ENCODE measurements at places on chromosomes 16 and 17.

DNA sequence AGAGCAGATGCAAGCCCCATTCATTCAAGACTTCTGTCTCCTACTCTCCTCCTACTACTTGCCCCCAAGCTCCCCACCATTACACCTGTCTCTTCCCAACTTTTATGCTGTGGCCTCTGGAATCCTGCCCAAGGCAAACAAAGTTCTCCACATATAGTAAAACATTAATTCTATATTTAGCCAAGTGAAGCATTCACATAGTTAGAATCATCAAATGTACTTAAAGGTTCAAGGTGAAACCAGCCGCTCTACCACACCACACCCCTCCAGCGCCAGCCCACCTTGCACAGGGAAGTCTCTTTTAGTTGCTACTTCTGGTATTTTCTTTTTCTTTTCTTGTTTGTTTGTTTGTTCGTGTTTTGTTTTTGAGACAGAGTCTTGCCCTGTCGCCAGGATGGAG is 25.4 kb upstream of the GUCY2D start:
- DNase-seq = no peak

DNA sequence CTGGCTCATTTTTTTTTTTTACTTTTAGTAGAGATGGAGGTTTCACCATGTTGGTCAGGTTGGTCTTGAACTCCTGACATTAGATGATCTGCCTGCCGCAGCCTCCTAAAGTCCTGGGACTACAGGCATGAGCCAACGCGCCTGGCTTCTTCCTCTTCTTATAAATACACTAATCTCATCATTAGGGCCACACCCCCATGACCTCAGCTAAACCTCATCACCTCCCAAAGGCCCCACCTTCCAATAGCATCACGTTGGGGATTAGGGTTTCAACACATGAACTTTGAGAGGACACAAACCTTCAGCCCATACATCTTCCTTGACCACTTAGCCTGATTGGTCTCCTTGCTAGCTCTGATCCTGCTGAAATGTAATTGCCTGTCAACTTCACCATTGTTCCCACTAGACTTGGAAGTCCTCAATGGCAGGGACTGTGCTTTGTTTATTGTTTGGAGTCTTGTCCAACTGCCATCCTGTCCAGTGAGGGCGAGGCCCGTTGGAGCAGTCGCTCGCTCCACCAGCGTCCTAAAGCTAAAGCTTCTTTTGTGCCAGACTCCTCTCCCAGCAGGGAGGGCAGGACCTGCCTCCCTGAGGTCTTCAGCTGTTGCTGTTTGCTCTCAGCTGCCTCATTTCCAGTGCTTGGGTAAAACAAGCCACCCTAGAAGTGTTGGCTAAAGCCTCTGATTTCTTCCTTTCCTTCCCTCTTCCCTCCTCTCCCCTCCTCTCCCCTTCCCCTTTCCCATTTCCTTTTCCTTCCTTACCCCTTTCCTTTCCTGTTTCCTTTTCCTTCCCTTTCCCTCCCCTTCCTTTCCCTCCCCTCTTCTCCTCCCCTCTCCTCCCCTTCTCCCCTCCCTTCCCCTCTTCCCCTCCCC is 85.3 kb downstream of the HAPSTR1 start:
- DNase-seq = no peak

DNA sequence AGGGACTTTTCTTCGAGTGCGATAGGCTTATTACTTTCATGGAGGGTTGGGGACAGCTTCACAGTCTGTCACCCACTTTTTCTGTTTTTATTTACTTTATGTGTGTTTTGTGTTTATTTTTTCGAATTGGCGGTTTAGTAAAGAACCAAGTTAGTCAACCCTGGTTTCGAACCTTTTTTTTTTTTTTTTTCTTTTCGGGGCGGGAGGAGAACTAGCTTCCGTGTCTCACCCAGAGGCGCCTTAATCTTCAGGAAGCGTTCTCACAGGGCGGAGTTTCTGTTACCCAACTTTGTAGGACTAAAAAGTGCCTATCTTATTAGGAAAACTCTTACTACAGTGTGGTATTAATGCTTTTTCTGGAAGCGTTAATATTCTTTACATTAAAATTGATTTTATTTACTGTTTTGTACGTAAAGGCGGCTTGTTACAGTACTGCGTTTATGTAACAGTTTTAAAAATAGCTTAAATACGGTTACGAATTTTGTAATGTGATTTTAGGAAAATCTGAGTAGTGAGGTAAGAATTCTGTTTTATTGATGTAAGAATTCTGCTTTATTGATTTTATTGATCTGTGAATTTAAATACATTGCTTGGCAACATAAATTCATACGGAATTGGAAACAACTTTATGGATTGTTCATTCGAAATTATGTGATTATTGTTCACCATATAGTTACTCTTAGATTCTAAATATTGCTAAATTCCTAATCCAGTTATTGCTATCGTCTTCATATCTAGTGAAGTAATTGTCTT is 885 bp downstream of the ZNF207 start:
- peak; percentile 77 for DNase-seq

GRCh38 chr17:30956764-30957374 is 14.0 kb upstream of the RNF135 start:
- no peak for DNase-seq

GRCh38 chr16:2048116-2048543 is 345 bp downstream of the TSC2 start:
- no peak for DNase-seq

- no peak for DNase-seq
Measured at GRCh38 chr17:57465610-57466009, 209.3 kb downstream of the MSI2 start.

DNA sequence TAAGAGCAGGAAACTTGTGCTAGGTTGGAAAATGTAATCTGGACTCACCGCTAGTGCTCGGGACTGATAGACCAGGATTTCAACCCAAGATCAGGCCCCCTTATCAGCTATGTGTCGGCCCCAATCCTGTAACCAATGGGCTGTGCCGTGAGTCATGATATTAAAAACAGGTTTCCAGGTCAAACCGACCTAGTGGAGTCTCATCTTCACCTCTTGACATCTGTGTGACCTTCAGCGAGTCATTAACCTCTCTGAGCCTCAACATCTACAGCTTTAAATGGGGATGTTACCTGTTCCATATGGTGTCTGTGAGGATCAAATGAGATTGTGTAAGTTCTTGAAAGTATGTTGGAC is 512 bp downstream of the PMM2 start:
- peak; percentile 52 for DNase-seq

DNA sequence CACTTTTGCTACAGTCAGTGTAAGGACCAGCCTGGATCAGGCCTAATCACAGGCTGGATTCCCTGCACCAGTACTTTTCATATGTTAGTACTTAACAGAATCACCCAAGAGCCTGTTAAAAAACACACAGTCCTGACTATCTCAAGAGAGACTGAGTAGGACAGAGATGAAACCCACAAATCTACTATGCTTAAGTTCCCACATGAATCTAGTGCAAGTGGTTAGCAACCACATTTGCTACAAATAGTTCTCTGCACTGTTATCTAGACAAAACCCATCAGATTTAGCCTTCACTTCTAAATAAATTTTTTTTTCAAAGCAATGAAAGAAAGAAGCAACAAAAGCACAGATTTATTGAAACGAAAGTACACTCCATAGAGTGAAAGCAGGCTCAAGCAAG is 38.9 kb downstream of the SSH2 start:
- peak; percentile 74 for DNase-seq

DNA sequence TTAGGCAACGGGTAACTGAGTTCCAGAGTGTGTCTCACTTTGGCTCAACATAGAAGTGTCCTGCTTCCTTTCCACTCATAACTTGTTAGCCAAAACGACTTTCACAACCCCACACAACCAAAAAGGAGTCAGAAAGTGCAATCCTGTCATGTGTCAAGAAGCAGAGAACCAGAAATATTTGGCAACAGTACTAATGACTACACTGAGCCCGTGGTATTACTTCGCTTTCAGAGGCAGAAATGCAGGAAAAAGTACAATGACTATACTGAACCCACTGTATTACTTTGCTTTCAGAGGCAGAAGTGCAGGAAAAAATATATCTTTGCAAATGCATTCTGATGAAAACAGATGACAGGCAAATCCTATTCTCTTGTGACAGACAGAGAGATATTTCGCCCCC is 484.6 kb downstream of the KIF2B start:
- DNase-seq = no peak

- DNase-seq = peak; percentile 86
Measured at GRCh38 chr17:40956401-40957254, 10.1 kb downstream of the KRT39 start.

DNA sequence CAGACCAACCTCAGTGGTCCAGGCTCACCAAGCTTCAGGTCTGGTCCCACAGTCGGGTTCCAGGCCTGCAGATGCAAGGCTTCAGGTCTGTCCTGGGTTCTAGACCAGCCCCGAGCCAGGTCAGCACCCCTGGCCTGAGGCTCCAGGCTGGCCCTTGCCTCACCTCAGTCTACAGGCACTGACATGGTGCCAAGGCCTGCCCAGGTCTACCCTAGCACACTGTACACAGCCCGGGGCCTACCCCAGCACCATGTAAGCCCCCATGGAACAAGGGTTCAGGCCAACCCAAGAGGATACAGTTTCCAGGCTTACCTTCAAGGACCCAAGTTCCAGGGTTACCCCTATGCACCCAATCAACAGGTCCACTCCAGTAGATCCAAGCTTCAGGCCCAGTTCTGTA is 26.8 kb downstream of the ZFP1 start:
- no peak for DNase-seq

DNA sequence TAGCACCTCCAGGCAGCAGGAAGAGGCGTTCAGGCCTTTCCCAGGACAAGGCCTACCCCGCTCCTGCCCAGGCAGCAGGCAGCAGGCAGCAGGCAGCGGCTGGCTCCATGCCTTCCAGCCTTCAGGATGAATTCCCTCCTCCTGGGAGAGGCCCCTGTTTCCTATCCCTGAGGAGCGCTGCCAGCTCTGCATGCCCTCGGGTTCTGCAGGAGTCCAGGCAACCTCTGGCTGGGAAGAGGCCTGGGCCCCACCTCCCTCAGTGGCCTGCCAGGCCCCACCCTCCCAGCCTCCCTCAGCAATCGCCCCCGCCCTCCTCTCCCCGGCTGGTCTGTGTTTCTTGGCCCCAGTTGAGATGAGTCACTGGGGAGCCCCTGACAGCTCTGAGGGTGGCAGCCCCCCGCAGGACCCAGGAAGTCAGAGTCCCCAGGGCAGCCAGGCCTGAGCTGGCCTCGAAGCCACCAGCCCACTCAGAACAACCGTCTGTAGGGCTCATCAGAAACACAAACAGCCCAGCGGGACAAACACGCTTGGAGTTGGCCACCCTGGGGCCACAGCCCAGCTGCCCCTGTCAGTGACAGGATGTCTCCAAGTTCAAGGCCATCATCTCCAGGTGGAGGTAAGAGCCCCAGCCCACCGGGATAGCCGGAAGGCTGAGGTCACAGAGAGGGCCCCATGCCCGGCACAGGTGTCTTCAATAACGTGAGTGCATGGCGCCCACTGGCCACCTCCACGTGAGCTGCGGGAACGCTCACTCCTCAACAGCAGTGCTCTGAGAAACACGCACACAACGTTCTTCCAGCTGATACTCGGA is 39.5 kb upstream of the CIBAR2 start:
- DNase-seq = peak; percentile 75

DNA sequence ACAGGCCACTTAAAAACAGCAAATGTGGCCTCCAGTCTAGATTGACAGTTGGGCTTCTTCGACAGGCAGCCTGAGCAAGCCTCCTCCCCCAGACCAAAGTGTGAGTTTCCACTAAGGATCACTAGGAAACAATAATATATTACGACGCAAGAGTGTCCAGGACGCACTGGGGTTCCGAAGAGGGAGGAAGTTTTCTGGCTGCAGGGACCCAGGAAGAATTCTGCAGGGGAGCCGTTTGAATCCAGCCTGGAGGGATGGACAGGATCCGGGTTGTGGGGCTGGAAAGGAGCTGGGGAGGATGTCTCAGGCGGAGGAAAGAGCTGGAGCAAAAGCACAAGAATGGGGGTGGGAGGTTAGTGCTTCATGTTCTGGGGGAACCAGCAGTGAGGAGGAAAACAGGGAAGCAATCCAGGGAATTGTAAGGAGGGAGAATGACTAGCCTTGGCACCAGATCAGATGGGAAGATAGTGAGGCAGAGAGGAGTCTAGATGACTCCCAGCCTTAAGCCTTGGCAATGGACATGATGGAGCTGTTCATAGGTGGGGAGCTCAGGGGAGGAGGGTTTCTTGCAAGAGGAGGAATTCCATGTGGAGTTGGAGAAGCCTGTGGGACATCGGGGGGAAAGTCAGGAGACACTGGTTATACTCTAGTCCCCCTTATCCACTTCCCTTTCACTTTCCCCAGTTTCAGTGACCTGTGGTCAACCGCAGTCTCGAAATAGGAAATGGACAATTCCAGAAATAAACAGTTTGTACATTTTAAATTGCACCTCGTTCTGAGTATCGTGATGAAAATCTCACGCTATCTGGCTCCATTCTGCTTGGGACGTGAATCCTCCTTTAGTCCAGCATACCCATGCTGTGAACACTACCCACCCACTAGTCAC is 26.6 kb downstream of the NGFR start:
- DNase-seq = peak; percentile 45

- DNase-seq = no peak
Measured at GRCh38 chr17:32879134-32879533, 2.2 kb upstream of the MYO1D start.

GRCh38 chr17:45073414-45074070 is 12.4 kb downstream of the NMT1 start:
- DNase-seq = peak; percentile 95

DNA sequence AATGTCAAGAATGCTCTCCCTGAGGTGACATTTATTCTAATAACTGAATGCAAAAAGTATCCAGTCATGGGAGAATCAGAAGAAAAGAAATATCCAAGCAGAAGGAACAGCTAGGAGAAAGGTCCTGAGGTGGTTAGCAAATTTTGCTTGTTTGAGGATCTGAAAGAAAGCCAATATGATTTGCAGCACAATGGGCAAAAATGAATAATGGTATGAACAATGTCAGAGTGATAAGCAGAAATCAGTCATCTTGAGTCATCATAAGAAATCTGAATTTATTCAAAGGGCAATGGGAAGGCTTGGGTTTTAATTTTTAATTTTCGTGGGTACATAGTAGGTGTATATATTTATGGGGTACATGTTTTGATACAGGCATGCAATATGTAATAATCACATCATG is 68.5 kb downstream of the BRIP1 start:
- no peak for DNase-seq

- no peak for DNase-seq
Measured at GRCh38 chr16:78303946-78304345, 204.5 kb downstream of the WWOX start.

- DNase-seq = no peak
Measured at GRCh38 chr17:74015990-74016389, 187.5 kb upstream of the RPL38 start.

DNA sequence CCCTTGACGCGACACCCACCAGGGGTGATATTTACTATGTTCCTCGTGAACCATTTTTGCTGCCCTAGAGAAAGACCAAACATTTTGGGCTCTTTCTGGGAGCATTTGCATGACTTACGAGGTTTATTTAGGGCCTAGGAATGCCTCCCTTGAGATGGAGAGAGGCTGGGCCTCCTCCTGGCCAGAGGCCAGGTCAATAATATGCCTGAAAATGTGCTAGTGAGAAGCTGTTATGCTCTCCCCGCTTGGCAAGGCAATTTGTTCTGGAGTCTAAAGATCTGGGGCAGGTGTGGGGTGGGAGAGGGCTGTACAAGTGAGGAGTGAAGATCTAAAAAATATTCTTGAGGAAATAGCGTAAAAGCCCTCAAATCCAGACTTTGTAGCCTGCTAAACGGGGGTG is 587.3 kb upstream of the CDH5 start:
- DNase-seq = no peak

Measured in amniotic epithelial cell (primary cell).